ENCODE measurements at places on chromosomes 3 and 15.

DNA sequence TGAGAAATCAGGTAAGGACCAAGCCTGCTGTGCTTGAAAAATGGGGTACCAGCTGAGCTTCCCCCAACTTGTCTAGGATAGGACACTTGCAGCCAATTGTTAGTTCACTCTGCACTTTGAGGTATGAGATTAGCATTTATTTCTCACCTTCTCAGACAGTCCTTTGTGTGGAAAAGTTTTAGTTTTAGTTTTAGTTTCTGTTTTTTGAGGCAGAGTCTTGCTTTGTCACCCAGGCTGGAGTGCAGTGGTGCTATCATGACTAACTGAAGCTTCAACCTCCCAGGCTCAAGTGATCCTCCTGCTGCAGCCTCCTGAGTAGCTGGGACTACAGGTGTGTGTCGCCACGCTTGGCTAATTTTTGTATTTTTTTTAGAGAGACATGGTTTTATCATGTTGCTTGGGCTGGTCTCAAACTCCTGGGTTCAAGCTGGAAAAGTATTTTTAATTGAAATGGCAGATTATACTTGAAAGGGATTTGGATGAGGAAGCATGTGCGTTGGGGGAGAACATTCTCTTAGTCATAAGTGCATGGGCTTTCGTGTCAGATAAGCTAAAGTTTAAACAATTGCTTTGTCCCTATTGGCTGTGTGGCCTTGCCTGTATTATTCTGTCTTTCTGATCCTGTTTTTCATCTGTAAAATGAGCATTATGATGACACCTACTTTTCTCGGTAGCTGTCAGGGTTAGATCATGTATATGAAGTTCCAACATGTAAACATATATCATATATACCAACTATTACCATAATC is 25.2 kb upstream of the CCK start:
- DNase-seq: no peak

- DNase-seq: no peak
Measured at GRCh38 chr3:54916732-54917131, 11.1 kb downstream of the LRTM1 start.

- no peak for DNase-seq
Measured at GRCh38 chr3:38647217-38647970, 2.1 kb downstream of the SCN5A start.

GRCh38 chr15:62262305-62262941 is 97.3 kb upstream of the C2CD4B start:
- DNase-seq: no peak

- no peak for DNase-seq
Measured at GRCh38 chr3:42805141-42805821, 991 bp upstream of the HIGD1A start.
